Activated CD4-positive, alpha-beta T cell treated with anti-CD3 and anti-CD28 coated beads for 48 hours (primary cell): ENCODE measurements at places on chromosomes 2 and 18.

GRCh38 chr2:29703336-29703735, 218.1 kb downstream of the ALK start:
- no peak for DNase-seq

- no peak for DNase-seq
Observed at GRCh38 chr2:171712051-171712450, 24.8 kb downstream of the DYNC1I2 start.

DNA sequence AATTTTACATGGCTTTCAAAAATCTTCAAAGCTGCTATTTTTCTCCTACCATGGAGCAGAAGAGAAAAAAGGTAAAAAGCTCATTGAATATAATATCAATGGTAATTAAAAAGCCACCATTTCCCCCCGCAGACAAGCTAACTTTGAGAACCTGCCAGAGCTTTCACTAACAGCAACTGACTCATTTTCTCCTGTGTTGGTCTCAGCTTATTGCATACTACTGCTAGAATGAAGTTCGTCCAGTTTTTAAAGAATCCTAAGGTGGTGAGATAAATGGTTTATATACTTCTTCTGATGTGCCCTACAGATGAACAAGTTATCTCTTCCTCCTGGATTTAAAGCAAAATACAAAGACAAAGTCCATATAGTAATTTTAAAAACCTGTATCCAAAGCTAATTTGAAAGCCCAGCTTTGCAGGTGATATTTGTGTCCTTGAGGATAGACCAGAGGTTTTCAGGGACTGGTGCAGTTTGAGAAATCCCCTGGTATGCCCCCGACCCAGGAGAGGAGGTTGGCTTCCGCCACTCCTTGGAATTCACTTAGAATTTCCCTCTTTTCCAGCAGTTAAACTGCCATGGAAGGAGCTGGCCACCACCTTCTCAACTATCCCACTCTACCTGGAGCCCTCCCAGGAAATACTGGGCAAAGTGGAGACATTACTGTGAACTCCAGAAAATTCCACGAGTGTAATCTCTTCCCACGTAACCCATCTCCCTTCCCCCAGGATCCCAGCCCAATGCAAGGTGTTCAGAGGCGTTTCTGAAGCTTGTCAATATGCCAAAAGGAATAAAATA, 17.5 kb downstream of the YPEL5 start:
- DNase-seq: no peak

GRCh38 chr2:208722731-208723130, 316.1 kb downstream of the PTH2R start:
- no peak for DNase-seq

DNA sequence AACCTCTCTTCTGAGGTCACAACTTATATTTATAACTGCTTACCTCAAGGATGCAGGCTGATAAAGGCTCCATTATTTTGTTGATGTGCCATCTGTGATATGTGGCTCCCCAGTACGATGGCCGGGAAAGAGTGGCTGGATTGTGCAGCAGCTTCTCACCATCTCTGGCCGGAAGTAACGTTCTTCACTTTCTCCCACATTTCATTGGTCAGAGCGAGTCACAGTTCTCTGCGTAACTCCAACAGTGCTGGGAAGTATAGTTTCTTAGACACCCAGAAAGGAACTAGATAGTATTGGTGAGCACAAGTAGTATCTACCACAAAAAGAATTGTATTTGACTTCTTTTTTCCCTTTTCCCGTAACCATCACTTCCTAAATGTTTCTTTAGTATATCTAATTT, 28.7 kb downstream of the ZSWIM2 start:
- DNase-seq: no peak

GRCh38 chr18:27483276-27483675, 298.2 kb upstream of the CHST9 start:
- DNase-seq: no peak

- no peak for DNase-seq
Observed at GRCh38 chr18:59488899-59489298, 129.8 kb upstream of the LMAN1 start.

- peak; percentile 63 for DNase-seq
Observed at GRCh38 chr18:7566567-7567473, at the start of gene PTPRM. Gene PTPRM (plus strand): TSS chr18:7567316. CDS start chr18:7567819, 503 bp downstream.

DNA sequence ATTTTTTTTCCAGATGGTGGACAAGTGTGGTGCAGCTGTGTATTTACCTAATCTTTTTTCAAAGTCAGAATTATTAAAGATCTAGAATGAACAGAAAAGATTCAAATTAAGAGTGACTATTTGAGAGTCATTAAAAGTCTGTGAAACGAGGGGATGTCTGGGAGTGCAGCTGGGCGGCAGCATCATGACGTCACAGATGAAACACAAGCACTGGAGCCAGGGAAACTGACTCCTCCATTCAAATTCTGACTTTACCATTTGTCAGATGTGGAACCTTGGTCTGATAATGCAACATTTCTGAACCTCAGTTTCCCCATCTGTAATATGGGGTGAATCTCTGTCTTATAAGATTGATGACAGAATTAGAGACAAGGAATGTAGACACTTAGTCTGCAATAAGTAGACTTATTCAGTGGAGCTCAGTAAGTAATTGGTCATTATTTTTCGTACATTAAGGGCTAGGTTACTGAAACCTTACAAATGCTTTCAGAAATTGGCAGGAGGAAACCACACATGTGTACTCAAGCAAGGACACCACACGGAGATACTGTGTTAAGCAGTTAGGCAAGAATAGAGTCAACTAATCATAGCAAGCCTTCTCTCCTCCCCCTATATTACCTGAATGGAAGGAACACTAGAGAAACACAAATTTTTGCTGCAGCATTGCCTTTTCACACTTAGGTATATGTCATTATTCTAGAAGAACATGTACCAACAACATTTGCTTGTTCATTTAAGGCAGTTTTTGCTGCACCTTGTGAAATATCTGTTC, 27.8 kb upstream of the CXXC1 start:
- DNase-seq: no peak

DNA sequence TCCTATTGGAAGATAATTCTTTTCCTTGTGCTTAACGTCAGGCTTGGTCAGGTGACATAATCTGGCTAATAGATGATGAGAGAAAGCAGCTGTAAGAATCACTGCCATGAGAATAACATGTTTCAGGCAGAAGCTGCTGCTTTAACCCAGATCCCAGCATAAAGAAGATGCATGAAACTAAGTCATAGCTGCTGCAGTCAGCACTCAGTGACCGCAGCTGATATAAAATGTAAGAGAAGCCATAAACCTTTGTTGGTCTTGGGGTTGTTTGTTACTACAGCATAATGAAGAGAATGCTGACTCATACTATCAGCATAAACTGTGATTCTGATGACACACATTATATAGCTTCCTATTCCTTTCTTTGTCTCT, 274.3 kb upstream of the TRIB2 start:
- no peak for DNase-seq

GRCh38 chr2:62653582-62654422, 51.7 kb upstream of the EHBP1 start:
- DNase-seq: no peak

DNA sequence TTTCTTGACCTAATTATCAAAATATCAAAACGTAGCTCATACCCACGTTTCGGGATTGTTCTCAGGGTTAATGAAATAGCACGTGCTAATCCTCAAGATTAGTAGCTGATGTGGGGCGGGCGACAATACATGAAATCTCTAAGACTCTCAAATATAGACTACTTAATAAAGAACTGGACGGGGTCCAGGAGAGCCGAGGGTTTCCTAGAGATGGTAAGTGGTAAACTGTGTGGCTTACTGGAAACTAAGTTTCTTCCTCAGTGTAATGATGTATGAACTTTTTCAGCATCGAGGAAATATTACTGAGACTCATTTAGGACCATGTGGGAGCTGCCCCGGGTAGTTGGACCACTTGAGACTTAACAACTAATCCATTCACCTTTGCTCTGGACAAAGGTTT, 453.3 kb upstream of the SALL3 start:
- DNase-seq: no peak

- no peak for DNase-seq
Observed at GRCh38 chr18:11308499-11308898, 159.1 kb upstream of the PIEZO2 start.

GRCh38 chr2:43305517-43305916, 79.1 kb upstream of the ZFP36L2 start:
- no peak for DNase-seq

- DNase-seq: no peak
Observed at GRCh38 chr18:47075098-47075883, 39.9 kb upstream of the ELOA2 start.

- DNase-seq: no peak
Observed at GRCh38 chr2:212173756-212174510, 364.7 kb downstream of the ERBB4 start.

GRCh38 chr18:13427354-13427753, 208.8 kb downstream of the LDLRAD4 start:
- DNase-seq: no peak

DNA sequence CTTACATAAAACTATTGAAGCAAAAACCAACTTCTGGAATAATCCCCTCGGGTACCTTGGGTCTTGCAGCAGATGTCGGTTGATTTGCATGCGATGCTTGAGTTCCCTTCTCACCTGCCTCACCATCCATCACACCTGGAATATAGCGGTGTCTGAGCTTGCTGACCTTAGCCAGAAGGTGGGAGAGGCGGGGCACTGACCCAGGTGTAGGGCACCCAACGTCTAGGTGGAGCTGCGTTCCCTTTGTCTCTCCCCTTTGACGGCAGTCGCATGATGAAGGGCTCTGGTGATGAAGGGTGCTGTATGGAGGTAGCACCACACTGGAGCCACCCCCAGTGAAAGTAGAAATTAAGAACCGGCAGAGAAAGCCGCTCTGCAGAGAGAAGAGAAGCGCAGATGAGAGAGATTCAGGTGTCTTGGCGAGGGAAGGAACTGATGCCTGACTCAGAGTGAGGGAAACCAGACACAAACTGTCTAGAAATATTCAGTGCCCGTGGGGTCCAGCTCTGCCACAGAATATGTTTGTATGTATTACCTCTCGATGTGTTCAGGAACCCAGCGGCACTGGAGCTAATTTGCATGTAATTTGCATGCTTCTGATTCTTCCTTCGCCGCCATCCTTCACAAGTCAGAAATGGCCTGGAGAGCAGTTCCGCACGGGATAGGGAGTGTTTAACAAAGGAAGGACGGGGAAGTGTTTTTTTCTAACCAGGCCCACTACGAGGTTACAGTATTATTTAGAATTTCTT, 19.4 kb upstream of the MBP start:
- no peak for DNase-seq

- peak; percentile 29 for DNase-seq
Observed at GRCh38 chr18:80175451-80176204, 66.6 kb downstream of the ADNP2 start.

- no peak for DNase-seq
Observed at GRCh38 chr2:74887960-74888700, 54.2 kb downstream of the HK2 start.

DNA sequence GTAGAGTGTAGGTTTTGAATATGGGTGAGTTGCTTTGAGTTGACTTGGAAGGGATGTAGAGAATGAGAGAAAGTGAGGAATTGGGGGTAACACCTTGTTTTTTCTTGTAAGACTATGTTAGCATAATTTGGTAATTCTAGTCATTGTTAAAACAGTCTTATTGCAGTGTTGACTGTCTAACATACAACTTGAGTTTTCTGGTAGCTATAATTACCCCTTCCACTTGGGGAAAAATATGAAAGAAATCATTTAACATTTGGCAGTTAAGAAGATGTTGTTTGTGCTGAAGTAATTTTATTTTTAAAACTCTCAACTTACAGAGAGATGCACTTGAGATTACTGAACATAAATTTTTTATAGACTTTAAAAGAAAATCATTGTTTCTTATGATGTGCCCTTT, 108.2 kb downstream of the COMMD1 start:
- DNase-seq: no peak

DNA sequence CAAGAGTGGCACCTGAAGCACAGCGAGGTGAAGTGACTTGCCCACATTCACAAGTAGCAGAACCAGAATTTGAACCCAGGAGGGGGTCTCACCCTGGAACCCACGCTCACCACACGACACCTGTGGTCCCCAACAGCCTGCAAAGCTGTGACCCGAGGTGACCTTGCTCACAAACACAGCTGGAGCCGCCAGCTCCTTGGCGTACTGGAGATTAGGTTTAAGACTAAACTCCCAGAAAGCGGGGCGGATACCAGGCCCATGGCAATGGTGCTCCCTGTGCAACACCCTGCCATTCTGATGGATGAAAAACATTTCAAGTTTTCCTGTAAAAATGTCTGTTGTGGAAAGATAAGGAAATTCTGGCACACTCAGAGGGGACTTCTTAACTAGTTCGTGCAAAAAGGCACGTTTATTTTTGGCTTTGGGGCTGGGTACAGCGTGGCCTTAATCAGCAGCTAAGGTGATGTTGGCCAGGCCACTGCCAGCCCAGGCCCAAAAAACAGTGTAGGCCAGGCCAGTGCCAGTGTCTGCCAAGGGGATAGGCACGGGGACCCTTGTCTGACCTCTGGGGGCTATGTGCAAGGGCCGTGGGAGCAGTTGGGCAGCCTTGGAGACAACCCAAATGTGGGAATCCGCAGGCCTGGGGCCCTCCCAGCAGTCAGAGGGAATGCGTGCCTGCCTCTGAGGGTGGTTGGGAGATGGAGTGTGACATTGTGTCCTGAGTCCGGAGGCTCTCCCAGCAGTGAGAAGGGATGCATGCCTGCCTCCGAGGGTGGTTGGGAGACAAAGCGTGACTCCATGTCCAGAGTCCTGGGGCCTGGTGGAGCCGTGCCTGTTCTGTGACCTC, 185.0 kb upstream of the HS6ST1 start:
- DNase-seq: no peak
